ENCODE measurements at places on chromosomes 4 and X.
A peak's percentile ranks its signal among the peaks of the same experiment; 100 is the strongest.

DNA sequence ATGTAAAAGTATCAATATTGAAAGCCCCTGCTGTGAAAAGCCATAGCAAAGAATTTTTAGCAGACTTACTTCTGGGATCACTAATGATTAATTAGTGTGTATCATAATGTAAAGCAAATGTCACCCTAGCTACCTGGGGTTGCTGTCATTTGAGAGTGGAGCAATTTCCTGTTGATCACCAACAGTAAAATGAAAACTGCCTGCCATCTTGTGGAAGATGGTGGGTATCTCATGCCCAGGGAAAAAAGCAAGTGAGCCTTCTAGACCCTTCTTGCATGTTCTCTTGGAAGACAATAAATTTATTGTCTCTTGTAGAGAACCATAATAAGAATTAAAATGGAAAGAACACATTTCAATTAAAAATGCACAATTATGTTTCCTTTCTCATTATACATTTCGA, 360.2 kb downstream of the ZIC3 start:
- DNase-seq = no peak

GRCh38 chrX:11381464-11381863, 88.3 kb downstream of the AMELX start:
- DNase-seq = peak; percentile 53

DNA sequence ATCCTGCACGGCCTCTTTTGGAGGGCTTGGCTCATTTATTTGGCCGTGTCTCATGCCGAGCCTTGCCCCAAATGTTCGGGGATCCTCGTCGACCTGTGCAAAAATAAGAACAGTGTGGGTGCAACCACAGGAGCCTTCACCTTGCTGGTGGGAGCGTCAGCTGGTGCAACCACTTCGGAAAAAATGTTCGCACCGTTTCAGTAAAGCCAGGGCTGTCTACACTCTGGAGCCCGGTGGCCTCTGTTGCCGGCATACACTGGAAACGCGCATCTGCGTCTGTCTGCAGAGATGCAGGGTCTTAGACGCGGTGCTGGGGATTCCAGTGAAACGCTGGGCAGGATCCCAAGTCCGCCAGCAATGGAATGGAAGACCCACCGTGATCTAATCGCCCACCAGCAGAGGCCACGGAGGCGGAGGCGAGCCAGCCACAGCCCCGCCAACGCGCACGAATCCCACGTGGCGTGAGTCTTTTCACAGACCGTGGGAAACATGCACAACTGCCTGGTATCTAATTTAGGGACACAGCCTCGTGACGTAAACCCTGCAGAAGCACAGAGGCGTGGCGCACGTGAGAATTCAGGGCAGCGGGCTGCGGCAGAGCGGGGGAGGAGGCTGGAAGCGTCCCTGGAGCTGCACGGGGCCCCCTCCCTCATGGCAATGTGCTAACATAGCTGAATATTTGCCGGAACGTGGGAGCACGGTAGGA, 13.8 kb upstream of the MXD4 start:
- DNase-seq = no peak

DNA sequence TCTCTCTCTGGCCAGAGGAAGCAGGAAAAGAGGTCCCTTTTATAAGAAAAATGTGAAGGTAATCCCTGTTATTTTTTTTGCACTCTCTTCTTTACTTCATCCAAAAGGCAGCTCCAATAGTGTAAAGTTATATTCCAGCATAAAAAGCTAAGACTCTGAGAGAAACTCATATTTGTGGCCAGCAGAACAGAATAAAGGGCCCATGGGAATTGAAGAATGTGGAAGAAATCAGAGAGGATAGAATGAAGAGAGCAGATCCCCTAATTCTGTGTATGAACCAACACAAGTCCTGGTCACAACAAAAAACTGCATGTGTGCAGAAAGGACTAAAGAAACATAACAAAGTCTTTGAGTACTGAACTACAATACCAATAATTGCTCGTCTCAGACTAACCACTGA, 22.3 kb downstream of the RPS6KA6 start:
- DNase-seq = peak; percentile 62

- DNase-seq = no peak
Observed at GRCh38 chr4:131638781-131639180, 1510.3 kb upstream of the PCDH10 start.

- no peak for DNase-seq
Observed at GRCh38 chr4:124184792-124185191, 527.7 kb downstream of the ANKRD50 start.

DNA sequence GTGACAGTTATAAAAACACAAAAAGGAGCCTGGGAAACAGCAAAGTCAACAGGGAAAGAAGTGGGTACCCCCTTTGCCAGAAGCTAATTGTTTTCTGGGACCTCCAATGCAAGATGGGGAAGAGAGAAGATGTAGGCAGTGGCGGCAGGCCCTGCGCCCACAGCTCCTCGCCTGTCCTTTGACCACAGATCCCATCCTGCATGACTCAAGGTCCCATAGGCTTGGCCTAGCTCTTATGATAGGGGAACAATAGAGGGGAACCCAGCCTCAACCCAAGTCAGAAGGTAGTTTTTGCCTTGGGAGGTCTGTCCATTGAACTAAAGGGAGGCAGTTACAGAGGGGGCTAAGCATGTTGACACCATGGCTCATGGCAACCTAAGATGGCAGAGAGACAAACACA, 14.2 kb downstream of the ZMYM3 start:
- DNase-seq = no peak

DNA sequence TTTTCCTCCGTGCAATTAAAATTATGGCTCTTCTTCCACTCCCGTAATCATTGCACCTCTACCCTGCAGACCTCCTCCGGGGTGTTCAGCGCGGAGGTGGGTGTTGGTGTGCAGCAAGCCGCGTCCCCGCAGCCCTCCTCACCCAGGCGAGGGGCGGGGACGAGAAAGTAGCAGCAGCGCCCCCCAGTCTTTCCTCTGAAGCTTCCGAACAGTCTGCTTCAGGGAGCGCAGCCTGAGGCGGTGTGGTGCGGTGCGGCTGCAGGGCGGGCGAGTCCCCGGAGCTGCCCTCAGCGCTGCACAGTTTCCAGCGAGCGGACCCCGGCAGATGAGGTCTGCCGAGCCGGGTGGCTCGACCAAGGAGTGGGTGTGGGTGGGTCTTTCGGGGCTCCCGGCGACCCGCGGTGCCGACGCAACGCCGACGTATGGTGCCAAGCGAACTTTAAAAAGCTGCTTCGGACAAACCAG, at the start of gene FRAS1:
Gene FRAS1, plus strand, starts transcription at position 189 of the 465 bp plus-strand sequence. CDS start 687 bp downstream, outside the sequence.
- peak; percentile 37 for DNase-seq

GRCh38 chr4:5721923-5722322, 10.9 kb downstream of the EVC start:
- DNase-seq = no peak

GRCh38 chrX:100695302-100695701, 36.6 kb downstream of the SYTL4 start:
- no peak for DNase-seq

GRCh38 chr4:113674251-113674650, 87.3 kb downstream of the CAMK2D start:
- DNase-seq = no peak

DNA sequence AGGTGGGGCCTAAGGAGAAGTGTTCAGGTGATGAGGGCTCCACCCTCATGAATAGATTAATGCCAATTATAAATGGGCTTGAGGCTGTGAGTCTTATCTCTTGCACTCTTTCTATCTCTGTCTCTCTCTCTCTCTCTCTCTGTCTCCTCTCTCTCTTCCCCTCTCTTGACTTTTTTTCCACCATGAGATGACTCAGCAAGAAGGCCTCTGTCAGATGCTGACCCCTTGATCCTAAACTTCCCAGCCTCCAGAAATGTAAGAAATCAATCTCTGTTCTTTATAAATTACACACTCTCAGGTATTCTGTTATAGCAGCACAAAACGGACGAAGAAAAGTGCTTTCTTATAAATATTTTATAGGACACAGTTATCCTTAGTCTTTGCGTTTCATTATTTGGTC, 184.9 kb upstream of the PCDH7 start:
- DNase-seq = peak; percentile 10

GRCh38 chr4:96052827-96053226, 212.9 kb downstream of the PDHA2 start:
- no peak for DNase-seq

GRCh38 chr4:123743848-123744247, 347.3 kb downstream of the SPRY1 start:
- DNase-seq = no peak

DNA sequence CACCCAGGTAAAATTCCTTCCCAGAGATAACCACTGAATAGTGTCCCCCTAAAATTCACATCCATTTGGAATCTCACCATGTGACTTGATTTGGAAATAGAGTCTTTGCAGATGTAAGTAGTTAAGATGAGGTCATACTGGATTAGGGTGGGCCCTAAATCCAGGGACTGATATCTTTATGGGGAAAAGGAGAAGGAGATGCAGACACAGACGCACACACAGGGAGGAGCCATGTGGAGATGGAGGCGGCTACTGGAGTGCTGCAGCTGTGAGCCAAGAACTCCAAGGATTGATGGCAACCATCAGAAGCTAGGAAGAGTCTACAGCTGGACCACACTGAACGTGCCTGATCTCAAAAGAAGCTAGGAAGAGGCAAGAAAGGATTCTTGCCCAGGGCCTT, 96.6 kb upstream of the SRD5A3 start:
- no peak for DNase-seq

DNA sequence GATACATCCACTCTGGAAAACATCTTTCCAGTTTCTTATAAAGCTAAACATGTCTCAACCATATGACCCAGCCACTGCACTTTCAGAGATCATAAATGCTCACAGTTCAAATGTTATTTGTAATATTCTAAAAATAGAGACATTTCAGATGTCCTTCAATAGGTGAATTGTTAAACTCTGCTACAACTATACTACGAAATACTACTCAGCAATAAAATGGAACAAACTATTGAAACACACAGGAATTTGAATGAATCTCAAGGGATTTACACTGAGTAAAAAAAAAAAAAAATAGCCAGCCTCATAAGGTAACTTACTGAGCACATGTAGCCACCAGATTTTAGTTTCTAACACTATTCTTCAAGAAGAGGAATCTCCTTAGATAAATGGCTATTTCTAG, 253.9 kb downstream of the PCDH18 start:
- DNase-seq = peak; percentile 38
